ENCODE measurements at places on chromosomes 7 and 10. TPM values are rescaled to one million over a fixed set of nuclear protein-coding genes. Genes with fewer than 3 reads are reported as not detected.

Gene HACD1
- 42.4 TPM for total RNA-seq

Gene GPR37
- total RNA-seq = 4.6 TPM

Gene BLNK
- total RNA-seq = 2.2 TPM

Gene SVIL
- 424 TPM for total RNA-seq

Gene MKI67
- 24.8 TPM for total RNA-seq

Gene SRGN
- total RNA-seq = 49.6 TPM

Gene MYOF
- 87.9 TPM for total RNA-seq

Gene SPDYE3
- not detected for total RNA-seq

Gene FAM241B
- 1.0 TPM for total RNA-seq

Gene ASIC3
- 0.51 TPM for total RNA-seq

Gene TSPAN13
- total RNA-seq = 33.8 TPM

Gene CDC14C
- total RNA-seq = not detected

Gene ELOVL3
- not detected for total RNA-seq

Gene DYNC1I1
- 2.6 TPM for total RNA-seq

Gene PNLIP
- total RNA-seq = 1.8 TPM

Gene ASZ1
- not detected for total RNA-seq

Gene TRIM50
- total RNA-seq = 0.31 TPM

Gene COL17A1
- 130 TPM for total RNA-seq

Gene CALCR
- total RNA-seq = 7.0 TPM

Gene TYW1B
- 6.2 TPM for total RNA-seq

Gene RBP4
- total RNA-seq = 2.8 TPM

Gene LIPN
- not detected for total RNA-seq

Gene PRKCQ
- 15.2 TPM for total RNA-seq

Gene TWIST1
- 16.4 TPM for total RNA-seq

Gene CRYGN
- not detected for total RNA-seq

Gene MIOS
- 84.6 TPM for total RNA-seq

Gene RGR
- total RNA-seq = 7.8 TPM

Gene PRKRIP1
- 35.2 TPM for total RNA-seq

Gene CLEC2L
- total RNA-seq = not detected

Gene SMKR1
- total RNA-seq = not detected

Gene NRBF2
- total RNA-seq = 21.0 TPM

Gene IFIT2
- total RNA-seq = 9.5 TPM

Gene EBF3
- total RNA-seq = 44.4 TPM

Gene ADCYAP1R1
- total RNA-seq = 8.3 TPM

Gene ZP3
- total RNA-seq = 2.1 TPM

Gene AOAH
- total RNA-seq = 3.4 TPM

Gene HOXA10
- total RNA-seq = not detected

Gene GJD4
- total RNA-seq = 0.21 TPM

Gene CDH23
- 12.2 TPM for total RNA-seq

Gene CFAP70
- 1.8 TPM for total RNA-seq

Gene DKK1
- total RNA-seq = 0.51 TPM

Gene GIMAP1
- 3.2 TPM for total RNA-seq

Gene ADCY1
- total RNA-seq = 9.8 TPM

Gene ITGB8
- 27.0 TPM for total RNA-seq

Gene OR13A1
- not detected for total RNA-seq

Gene SOSTDC1
- 21.8 TPM for total RNA-seq

Gene FXYD4
- total RNA-seq = not detected

Gene RAPGEF5
- total RNA-seq = 83.7 TPM

Gene CYP3A7
- 0.21 TPM for total RNA-seq

Gene RSBN1L
- total RNA-seq = 38.7 TPM

Gene TRIM8
- total RNA-seq = 82.2 TPM

Gene PRSS37
- not detected for total RNA-seq

Gene ARMC3
- 0.51 TPM for total RNA-seq

Gene ABCC2
- total RNA-seq = 0.72 TPM

Gene SPDYE6
- not detected for total RNA-seq

Gene PRXL2A
- total RNA-seq = 91.7 TPM

Gene MAP3K8
- 10.8 TPM for total RNA-seq

Gene CUBN
- 3.5 TPM for total RNA-seq
